HuH-7.5 (cell line): ENCODE measurements at places on chromosomes 16 and 17.

GRCh38 chr17:20234276-20234675 lies 225.1 kb downstream of the SPECC1 start:
- no peak for DNase-seq

GRCh38 chr17:64504769-64505339 lies 1.2 kb downstream of the DDX5 start:
- no peak for DNase-seq

GRCh38 chr17:52376137-52376536 lies 217.6 kb upstream of the CA10 start:
- no peak for DNase-seq

- DNase-seq: no peak
These were observed 25.1 kb downstream of the MINK1 start for GRCh38 chr17:4858068-4858881.

DNA sequence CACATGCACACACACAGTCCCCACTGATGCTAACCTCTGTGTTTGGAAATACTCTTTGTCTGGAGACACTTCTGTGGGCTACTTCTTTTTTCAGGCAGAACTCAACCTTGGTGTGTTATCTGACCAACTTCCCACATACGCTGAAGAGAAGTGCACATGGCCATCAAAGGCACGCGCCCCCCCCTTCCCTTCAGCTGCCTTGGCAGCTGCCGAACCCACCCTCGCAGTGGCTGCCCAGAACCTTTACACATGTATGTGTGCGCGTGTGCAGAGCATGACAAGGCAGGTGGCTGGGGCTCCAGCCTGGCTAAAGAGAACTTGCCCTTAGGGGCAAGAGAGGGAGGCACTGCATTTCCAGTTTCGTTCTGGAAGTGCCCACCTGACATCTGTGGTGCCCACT lies 3.9 kb downstream of the RAPGEFL1 start:
- DNase-seq: no peak

DNA sequence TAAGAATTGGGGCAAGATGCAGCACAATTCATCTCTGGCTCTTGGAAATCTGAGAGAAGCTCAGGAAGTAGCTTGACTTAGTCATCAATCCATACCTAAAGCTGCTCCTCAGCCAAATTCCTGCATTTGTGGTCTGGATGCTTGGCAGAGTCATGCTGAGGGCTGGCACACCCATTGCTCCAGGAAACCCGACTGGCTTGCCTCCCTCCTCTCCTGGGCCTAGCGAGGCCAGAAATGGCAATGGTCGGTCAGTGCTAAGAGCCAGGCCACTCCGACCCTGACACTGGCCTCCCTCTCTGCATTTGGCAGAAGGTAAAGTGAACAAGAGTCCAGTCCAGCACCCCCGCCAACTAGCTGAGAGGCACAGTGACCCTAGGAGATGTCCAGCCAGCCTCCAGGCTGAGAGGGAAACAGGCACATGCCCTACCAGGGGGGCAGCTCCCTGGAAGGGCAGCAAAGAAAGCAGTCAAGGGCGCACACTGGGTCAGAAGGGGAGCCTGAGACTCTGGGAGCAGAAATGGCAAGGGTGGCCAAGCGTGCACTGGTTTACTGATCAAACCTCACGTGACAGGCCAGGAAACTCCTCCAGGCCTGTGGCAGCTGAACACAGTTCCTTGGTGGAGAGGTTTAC lies 10.0 kb downstream of the POLDIP2 start:
- no peak for DNase-seq

DNA sequence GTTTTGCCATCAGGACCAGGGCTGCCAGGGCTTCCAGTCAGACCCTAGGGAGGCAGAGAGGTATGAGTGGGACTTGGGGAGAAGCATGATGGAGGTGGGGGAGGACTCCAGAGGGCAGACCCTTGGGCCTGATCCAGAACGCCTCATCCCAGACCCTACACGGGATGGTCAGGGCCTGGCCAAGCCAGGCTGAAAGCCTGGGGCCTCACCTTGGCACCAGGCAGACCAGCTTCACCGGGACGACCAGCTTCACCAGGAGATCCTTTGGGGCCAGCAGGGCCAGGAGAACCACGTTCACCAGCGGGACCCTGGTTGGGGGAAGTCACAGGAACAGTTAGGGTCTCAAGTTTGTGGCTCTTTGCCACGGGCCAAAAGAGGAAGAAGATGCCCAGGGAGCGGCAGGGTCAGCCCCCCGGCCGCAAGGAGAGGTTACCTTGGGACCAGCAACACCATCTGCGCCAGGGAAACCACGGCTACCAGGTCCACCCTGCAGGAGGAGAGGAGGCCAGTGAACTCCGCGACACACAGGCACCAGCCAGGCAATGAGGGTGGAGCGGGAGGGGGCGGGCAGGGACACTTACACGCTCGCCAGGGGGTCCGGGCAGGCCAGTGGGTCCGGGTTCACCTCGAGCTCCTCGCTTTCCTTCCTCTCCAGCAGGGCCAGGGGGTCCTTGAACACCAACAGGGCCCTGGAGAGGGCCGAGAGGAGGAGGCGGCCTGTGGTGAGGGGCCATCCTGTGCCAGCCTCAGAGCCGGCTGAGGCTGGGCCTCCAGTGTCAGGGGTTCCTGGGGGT lies 7.1 kb downstream of the COL1A1 start:
- no peak for DNase-seq

DNA sequence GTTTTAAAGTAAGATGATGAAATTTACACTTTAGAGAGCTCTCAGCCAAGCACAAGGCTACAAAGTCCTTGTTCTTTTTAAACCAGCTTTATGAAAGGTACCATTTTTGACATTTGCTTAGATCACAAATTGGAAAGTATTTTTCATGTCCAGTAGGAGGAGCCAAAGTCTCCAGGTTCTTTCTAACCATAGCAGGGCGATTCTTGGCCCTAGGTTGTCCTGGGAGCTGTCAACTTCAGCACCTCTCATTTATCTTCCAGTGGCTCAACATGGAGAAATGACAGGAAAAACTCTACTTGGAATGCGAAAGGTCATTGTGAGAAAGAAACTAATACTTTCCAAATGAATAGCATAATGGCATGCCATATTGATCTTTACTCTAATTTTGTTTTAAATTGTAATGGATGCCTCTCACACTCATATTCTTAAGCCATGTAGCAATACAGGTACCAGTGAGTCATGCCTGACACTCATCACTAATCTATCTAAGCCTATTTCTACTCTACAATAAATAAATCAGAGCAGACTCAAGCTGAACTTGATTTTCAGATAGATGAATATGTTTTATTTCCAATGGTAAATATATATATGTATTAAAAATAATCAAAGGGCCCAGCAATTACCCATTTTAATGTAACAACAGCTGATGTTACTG lies 919.1 kb upstream of the EEF2KMT start:
- DNase-seq: peak; percentile 46

- DNase-seq: no peak
These were observed 367.7 kb upstream of the CDH11 start for GRCh38 chr16:65489531-65490023.

GRCh38 chr16:49605536-49606254 lies 232.1 kb downstream of the C16orf78 start:
- no peak for DNase-seq

DNA sequence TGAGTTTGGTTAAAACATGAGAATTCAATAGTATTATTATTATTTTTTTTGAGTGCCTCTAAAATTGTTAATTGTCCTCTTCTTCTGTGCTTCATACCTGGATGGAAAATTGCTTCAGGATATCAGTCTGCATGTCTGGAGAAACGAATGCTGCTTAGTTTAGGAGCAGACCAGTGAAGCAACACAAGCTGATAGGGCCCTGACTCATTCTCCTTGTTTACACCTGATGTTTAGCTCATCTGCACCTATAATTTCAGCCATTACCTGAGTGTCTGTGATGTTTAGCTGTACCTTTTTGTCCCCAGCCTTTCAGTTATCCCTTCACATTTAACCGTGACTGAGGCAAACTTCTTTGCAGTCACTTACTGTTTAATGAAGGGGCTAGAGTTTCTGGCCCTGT lies 14.8 kb downstream of the SNTB2 start:
- DNase-seq: no peak

GRCh38 chr17:59746849-59747445 lies 39.5 kb downstream of the VMP1 start:
- peak; percentile 11 for DNase-seq

- no peak for DNase-seq
These were observed 5.5 kb downstream of the CYBC1 start for GRCh38 chr17:82444941-82445521.

DNA sequence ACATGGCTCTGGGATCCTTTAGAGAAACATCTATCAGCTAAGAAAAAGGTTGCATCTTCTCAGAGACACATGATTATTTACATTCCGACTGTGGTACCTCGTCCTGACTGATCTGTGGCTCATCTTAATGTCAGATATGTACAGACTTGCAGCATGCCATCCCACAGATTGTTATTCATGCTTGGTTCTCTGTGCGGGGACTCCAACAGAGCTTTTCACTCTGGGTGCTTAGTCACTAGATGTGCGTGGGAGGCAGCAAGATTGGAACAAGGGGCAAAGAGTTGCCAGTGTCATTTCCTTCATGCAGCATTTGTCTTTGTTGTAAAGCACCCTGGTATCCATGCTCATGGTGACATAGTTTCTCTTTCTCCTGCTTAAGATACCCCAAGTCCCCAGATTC lies 179.1 kb upstream of the CACNG5 start:
- DNase-seq: no peak

GRCh38 chr17:34653511-34653910 lies 74.1 kb downstream of the TMEM132E start:
- DNase-seq: no peak

DNA sequence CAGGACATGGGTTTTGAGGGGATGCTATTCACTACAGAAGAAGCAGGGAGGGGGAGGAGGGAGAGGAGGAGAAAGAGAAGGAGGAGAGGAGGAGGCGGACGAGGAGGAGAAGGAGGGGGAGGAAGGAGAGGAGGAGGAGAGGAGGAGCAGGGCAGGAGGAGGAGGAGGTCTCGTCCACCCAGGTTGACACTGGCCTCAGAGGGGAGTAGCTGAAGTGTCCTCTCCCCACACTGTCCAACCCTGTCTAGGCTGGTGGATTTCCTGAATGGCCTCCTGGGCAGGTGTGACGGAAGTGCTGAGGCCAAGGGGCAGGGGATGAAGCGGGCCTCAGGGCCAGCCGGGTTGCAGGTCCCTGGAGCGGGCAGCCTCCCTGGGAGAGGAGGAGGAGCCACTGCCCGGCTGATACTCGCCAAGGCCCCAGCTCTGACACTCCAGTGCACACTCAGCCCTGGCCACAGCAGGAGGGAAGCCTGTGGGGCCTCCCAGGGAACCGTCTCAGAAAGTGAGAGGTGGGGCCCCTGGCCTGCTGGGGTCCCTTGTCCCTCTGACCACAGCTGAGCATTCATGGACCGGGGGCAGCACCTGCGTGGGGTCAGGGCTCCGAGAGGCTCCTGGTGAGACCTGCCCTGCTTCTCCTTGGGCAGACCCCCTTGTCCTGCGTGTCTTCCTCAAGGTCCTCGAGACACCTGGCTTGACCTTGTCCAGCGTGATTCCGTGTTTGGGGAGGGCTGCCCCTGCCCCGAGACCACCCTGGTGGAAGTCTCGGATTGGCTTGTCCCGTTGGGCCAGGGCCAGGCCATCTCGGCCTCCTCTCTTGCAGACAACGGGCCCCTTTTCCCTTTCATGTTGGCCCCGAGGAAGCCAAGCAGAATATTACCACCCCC lies 200.6 kb upstream of the CIBAR2 start:
- no peak for DNase-seq

DNA sequence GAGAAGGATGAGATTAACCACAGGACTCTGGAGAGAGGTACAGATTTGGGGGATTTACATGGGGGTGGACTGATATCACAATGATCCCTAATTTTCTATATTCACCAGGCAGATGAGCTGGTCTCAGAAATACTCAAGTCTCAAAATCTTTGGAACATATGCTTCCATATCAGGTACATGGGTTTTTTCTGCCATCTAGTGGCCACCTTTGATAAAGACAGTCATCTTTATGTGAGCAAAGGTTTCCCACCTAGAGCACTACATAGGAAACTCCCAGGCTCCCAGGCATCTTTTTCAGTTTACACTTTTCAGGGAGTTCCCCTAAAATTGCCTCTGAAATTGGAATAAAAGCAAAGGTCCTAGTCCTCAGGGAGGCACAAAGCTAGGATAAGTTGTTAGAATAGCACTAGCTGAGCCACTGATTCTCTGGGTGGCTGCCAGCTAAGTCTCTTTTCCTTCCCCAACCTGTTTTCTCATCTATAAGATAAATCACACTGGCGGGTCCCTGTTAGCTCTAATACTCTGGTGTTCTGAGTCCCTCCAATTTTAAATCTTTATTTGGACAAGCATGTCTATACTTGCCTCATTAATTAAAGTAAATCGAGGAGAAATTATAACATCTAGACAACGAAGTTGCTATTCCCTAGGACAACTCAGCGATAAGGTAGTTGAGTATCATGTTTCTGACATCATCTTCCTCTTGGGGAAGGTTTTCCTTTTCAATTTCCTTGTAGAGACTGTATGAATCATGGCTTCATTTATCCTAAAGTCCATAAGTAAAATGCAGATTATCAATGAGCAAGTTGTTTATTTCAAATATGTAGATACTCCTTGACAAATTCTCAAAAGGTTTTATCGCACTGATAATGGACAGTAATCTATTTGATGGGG lies 19.0 kb upstream of the MON1B start:
- peak; percentile 43 for DNase-seq

DNA sequence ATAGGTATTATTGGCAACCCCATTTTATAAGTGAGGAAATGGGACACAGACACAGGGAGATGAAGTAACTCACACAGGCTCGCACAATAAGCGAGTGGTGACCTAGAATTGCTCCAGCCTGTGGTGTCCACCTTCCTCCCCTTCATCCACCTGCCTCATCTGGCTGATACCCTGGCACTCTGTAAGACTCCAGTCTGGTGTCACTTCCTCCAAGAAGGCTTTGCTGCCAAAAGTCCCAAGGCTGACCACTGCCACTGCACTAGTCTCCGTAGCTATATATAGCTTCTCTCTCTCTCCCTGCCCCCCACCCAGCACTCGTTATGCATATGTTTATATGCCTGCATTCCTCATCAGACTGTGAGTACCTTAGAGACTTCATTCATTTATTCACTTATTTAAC lies 66.1 kb upstream of the SREBF1 start:
- no peak for DNase-seq

DNA sequence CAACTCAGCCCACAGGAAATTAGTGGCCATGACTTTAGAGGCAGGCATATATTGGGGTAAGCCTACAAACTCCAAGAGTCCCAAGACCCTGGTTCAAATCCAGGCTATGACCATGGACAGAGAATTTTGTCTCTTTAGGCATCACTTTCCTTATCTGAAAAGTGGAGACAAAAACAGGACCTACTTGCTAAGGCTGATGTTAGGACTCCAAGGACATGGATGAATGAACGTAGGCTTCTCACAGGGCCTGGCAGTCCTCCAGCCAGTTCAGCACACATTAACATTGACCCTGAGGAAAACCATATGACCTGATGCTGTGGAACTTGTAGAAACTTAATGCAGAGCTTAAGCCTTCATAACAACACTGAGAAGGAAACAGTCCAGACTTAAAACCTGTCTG lies 1.4 kb downstream of the FKBP10 start:
- DNase-seq: no peak

GRCh38 chr16:84228256-84228838 lies 11.5 kb downstream of the KCNG4 start:
- peak; percentile 59 for DNase-seq

- no peak for DNase-seq
These were observed 10.6 kb downstream of the ZNF668 start for GRCh38 chr16:31063495-31063842.
